ENCODE measurements at places on chromosomes 1 and 21.

- DNase-seq, result no peak
Observed at GRCh38 chr1:171279678-171280077, 31.4 kb downstream of the FMO1 start.

- no peak for DNase-seq
Observed at GRCh38 chr1:170481000-170481399, 51.0 kb upstream of the GORAB start.

DNA sequence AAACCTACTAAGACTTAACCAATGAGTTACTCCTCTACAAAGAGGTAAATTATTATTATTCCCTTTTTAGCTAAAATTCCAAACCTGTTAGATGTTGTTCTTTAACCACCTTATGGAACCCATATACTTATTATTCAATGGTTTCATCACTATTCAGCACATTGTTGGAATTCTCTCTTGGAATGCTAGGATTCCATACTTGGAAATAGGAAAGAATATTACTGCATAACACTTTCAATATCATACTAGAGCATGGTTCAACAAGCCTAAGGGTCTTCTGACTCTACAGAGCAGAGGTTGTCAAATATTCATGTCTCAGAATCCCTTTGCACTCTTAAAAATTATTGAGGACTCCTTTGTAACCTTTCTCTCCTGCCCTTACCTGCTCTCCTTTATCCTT is 69.4 kb downstream of the DEGS1 start:
- DNase-seq, result no peak

DNA sequence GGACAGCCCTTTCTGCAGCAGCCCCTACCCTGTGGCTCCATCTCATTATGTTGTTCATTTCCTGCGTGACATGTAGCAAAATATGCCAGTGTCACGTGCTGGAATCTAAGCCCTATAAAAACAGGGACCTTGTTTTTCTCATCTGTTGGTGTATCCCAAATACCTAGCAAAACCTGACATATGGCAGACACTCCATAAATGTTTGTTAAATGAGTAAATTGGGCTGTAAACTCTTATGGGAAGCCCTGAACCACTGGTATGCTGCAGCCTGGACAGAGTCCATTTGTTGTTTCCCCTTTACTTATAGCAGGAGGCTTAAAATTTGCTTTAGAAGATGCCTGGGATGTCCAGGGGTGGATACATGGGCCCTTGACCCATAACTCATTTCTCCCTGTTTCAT is 363.8 kb downstream of the NPHP4 start:
- no peak for DNase-seq

DNA sequence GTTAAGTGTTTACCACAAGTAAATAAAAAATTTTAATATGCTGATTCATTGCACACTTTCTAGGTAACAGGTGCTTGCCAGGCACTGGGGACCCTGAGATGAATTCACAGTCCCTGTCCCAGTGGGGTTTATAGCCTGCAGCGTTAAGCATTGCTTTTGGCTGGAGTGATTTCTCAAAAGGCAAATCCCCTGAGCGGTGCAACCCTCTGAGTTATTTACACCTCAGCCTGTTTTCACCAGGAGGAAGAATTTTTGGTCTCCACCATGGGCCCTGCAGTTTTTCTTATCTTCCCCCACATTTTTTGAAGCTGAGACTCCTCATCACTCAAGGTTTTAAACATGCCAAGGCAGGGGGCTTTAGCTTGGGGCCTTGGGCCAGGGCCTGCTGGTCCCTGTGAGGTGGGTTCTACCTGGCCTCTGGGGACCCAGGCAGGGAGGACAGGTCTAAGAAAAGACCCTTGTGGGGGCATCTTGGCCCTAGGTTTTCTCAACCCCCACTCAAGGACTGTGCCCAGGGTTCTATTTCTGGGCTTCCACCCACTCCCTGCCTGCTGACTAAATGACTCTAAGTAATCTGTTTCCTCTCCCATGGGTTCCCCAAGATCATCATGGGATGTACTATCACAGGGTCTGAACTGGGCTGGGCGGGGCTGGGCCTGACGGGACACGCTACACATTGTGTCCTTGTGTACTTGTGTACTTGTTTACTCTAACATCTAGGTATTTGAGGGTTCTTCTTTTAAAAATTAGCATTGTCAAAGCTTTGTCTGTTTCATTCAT is 10.2 kb upstream of the CHIT1 start:
- no peak for DNase-seq

DNA sequence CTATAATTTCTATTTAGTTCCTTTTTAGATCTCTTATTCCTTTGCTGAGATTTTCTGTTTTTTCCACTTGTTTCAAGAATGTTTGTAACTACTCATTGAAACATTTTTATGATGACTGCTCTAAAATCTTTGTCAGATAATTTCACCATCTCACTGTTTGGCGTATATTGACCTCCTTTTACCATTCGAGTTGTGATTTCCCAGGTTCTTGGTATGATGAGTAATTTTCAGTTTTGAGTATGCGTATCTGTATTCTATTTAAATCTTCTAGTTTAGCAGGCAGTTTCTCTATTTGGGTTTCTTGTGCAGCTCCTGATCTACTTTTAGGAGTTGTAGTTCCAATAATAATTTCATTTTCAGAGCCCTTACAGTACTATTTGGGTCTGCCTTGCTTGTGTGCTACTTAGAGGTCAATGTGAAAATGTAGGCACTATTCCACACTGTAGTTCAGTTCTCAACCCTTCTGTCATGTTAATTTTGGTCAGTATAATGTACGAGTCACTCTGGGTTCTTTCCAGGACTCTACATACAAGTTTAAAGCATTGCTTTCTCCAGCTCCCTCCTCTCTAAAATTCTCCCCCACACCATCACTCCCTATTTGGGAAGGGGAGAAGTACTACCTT is 115.5 kb downstream of the ACBD6 start:
- DNase-seq, result no peak

DNA sequence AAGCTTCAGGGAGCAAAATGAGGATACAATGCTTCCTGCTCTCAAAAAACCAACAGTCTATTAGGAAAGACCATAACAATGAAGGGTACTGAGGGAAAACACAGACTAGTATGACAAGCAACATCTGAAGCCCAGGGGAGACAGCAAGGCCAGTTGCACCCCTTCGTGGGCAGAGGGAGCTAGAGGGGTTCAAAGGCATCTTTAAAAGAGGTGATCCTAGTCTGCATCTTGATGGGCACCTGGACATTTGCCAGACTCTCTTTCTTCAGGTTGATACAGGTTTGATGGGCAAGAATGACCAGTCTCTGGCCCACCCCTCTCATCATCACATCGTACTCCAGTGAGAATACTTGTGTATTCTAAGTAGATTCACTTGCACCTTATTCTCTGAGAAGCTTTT is 177.7 kb downstream of the VAV3 start:
- DNase-seq, result no peak

GRCh38 chr21:41597811-41598231 is 89.9 kb upstream of the TMPRSS2 start:
- DNase-seq, result no peak

DNA sequence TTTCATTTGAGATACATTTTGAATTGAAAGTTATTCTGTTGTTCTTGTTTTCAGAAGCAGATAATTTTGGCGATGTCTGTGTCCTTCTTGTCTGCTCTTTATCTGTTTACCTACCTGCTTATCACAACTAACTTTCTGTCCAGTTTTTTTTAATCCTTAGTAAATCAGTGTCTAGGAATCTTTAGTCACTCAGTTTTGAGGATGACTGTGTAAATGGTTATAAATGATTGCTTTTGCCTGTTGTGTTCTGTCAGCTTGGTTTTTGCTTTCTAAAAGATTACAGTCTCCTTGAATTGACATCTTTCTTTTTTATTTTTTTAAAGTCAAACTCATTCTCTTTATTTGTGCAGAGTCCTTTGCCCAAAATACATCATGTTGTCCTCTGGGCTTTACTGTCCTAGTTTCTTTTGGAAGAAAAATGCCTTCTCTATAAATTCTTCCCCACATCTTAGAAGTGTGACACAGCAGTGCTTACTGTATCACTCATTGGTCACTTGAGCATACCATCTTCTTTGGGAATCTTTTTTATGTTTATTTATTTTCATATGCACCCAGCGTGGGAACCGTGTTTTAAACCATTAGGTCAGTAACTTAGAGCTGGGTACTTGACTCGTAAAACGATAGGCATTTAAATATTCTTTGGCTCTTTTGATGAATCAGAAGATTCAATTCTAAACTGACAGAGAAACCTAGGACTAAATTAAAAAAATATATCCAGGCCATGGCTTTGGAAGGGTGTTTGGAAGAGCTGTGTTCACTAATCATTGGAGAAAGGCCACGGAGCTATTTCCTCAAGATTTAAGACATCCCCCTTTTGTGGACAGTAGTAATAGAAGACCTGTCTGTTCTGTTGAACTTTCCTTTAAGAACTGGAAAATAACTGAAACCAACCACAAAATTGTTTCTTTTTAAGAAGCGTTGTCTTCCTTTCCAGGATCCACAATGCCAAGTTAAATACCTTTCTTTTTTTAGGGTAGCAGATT is 20.9 kb downstream of the LAMC1 start:
- DNase-seq, result no peak

GRCh38 chr1:244087611-244088010 is 36.5 kb downstream of the ZBTB18 start:
- no peak for DNase-seq

GRCh38 chr21:37461479-37461878 is 94.9 kb downstream of the DYRK1A start:
- DNase-seq, result no peak

Measured in Calu3 (cell line).